ENCODE measurements at places on chromosomes 3 and 15.

- DNase-seq: no peak
Observed at GRCh38 chr3:94643400-94643799, 580.5 kb downstream of the NSUN3 start.

DNA sequence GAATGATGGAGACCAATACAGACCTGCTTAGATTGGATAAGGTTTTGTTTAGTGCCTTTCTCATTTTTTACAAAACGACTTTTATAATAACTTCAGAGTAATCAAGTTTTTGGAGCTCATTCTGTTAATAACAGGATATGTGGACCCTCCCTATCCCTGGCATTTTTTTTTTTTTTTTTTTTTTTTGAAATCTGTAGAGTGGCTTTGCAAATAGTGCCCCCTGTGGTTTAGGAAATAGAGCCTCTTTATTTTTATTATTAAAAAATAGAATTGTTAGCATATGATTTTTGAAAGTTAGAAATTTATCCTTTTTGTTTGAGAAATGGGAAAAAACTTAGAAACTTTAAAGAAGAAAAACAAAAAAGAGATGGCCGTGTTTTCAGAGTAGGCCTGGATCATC is 11.4 kb downstream of the SKIL start:
- no peak for DNase-seq

GRCh38 chr3:9331171-9331570 is 31.7 kb upstream of the THUMPD3 start:
- DNase-seq: no peak

DNA sequence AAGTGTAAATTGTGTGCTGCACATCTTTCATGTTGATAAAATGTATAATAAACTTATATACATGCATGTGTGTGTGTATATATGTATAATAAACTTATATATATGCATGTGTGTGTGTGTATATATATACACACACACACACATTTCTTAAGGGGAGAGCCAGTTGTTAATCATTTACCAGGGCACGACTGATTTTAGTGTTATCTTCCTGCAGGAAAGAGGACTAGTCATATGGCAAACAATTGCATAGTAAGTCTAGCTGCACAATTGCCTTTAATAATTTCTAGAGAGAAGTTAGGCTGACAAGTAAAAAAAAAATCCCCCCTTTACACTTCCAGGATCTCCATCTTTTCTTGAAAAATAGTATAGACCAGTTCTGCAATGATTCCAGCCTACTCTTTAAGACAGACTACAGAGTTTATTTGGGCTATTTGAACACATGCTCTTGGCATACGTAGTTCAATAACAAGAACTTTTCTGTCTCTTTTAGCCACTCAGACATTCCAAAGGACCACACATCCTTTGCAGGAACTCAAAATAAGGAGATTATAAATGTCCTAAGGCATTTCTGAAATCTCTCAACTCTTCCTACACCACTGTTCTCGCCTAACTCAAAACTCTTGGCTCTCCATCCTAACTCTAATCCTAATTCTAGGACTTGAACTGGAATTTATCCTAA is 163.6 kb upstream of the SETMAR start:
- no peak for DNase-seq

DNA sequence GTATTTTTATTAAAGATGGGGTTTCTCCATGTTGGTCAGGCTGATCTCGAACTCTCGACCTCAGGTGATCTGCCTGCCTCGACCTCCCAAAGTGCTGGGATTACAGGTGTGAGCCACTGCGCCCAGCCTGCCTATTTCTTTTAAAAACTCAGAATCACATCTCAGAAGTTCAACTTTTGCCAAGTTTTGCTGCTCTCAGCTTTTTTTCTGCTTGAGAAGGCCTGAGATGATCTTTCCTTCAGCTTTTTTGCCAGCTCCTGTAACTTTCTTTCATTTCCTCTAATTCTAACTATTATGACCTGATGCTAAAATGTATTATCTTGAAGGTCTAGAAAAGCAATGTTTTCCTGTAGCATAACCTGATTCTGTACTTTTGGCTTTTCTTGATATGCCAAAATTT is 9.6 kb upstream of the EHHADH start:
- DNase-seq: no peak

DNA sequence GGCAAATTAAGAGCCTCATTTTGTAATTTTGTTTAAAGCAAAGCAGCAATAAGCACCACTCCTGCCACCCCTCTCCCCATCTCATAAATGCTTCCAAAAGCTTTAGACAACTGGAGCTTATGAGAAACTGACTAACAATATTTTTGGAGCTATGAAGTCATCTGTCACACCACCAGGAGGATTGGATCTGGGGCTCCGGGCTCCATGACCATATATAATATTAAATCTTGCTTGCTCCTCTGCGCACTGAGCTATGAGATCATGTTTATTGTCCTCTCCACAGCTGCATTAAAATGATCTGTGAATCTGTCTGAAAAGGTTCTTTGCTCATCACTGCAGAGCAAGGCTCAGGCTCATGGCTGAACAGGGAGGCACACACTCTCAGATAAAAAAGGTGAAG is 323.7 kb downstream of the ZNF621 start:
- DNase-seq: no peak

DNA sequence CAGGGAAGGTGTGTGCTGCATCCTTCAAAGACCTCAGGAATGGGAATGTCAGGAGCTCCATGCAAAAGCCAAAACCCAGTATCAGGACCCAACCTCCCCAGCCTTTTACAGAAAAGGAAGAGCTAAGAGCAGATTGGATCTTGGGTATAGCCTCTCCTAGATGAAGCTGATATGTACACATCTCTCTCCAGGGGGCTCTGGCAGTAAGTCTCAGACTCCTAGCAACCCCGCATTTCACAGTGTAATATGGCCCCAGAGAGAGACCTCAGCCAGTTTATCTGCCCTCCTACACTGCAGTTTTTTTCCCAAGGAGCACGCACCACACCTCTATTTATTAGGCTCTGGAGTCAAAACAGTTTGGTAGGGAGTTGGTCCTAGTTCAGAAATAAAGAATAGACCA is 88.2 kb downstream of the RBPMS2 start:
- no peak for DNase-seq

- DNase-seq: no peak
Observed at GRCh38 chr3:71074423-71074822, 509.1 kb downstream of the FOXP1 start.

- DNase-seq: peak; percentile 79
Observed at GRCh38 chr3:181709537-181710279, 2.0 kb upstream of the SOX2 start.

DNA sequence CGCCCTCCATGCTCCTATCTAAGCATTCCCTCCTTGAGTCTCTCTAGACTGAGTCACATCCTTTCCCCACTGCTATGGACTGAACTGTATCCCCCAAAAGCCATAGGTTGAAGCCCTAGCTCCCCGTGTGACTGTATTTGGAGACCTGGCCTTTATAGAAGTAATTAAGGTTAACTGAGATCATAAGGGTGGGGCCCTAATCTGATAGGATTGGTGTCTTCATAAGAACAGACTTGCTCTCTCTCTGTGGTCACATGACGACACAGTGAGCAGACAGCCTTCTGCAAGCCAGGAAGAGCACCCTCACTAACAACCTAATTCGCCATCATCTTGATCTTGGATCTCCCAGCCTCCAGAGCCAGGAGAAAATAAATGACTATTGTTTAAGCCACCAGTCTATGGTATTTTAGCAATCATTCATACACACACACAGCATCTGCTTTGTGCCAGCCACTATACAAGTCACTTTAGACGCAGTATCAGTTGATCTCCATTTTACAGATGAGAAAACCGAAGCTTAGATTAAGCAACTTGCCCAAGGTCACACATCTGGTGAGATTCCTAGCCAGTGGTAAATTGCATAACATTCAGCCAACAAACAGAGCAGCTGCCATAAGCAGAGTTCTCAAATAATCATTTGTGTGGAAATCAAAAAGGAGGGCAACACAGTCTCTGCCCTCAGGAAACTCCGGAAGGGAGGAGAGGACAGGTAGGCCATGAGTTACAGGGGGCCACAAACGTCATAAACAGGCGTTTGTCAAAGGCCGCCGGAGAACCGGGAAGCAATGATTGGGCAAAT is 66.3 kb upstream of the HES1 start:
- DNase-seq: no peak

GRCh38 chr3:39133093-39133490 is 20.3 kb downstream of the CSRNP1 start:
- DNase-seq: no peak

DNA sequence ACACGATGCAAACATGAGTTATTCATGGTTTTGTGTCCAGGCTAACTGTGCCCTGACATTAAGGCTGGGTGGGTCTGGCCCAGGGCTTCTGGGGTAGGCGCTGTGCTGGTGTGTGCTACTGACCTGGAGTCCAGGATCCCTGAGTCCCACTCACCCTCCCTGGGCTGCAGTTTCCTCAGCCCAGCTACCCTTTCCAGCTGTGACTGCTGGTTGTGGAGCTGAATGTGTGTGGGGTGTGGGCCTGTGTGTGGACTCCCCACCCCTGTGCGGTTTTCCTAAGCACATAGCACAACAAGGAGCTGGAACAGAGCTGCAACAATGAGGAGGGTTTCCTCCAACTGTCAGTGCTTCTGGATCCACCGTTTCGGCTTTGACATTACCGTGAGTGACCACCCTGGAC is 38.0 kb downstream of the SMAD3 start:
- no peak for DNase-seq

DNA sequence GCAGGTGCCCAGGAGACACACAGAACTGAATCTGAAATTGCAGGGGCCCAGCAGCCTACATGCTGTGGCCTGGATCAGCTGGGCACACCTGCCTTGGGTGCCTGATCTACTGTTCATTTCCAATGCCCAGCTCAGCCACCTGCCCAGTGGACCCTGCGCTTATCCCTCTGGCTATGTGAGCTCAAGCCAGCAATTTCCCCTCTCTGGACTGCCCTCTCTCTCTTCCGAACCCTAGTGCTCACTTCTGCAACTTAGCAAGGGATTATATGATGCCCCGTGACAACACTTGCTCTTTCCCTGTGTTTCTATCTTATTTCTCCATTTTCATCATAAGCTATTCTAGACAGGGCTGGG is 276.0 kb downstream of the UACA start:
- no peak for DNase-seq

- DNase-seq: no peak
Observed at GRCh38 chr3:66335671-66336070, 114.9 kb downstream of the SLC25A26 start.
